ENCODE measurements at places on chromosomes 1 and 21.
A peak's percentile ranks its signal among the peaks of the same experiment; 100 is the strongest.

GRCh38 chr1:190196020-190196419 is 281.6 kb downstream of the BRINP3 start:
- H3K27me3 ChIP-seq: no peaks in the 10 kb centered on the region
- H3K27ac ChIP-seq: no peak overlapping the region
- DNase-seq: no peak
- H3K4me1 ChIP-seq: peaks cover 6% of the 10 kb centered on the region
- no peak overlapping the region for H3K4me3 ChIP-seq
- H3K36me3 ChIP-seq: peaks cover 3% of the 10 kb centered on the region

DNA sequence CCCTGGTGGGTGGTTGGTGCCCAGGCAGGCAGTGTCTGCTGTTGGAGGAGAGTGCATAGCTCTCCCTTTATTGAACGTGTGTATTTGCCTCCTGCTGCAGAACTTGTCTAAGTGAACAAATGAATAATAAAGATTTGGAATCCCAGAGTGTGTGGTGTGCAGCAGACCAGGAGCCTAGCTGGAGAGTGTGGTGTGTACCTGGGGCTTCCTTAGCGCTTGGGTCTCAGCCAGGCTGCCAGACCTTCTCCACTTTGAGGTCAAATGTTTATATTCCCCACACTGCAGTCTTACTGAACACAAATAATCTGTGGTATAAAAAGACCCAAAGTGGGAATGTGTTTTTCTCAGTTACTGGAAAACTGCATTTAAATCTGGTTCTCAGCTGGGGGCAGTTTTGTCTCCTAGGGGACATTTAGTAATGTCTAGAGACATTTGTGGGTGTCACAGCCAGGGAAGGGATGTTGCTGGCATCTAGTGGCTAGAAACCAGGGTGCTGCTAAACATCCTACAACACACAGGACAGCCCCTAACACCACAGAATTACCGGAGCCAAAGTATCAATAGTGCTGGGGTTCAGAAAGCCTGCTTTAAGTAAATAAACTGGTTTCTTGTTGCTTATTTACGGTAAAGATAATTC is 23.6 kb downstream of the SLC37A1 start:
- no peaks in the 10 kb centered on the region for H3K27me3 ChIP-seq
- DNase-seq: no peak
- no peak overlapping the region for H3K4me3 ChIP-seq
- H3K36me3 ChIP-seq: no peaks in the 10 kb centered on the region

GRCh38 chr1:41607808-41608207 is 123.3 kb upstream of the EDN2 start:
- no peaks in the 10 kb centered on the region for H3K36me3 ChIP-seq
- no peak overlapping the region for H3K4me3 ChIP-seq
- H3K27ac ChIP-seq: no peak overlapping the region
- H3K27me3 ChIP-seq: peaks cover 3% of the 10 kb centered on the region

GRCh38 chr1:19074361-19074901 is 118.0 kb upstream of the IFFO2 start:
- no peak for DNase-seq
- H3K27ac ChIP-seq: peak overlapping the region; percentile 66
- H3K36me3 ChIP-seq: peaks cover 7% of the 10 kb centered on the region

- H3K27ac ChIP-seq: peak overlapping the region; percentile 37
- DNase-seq: no peak
- no peaks in the 10 kb centered on the region for H3K36me3 ChIP-seq
- no peak overlapping the region for H3K4me3 ChIP-seq
Observed at GRCh38 chr1:35854989-35855700, 27.9 kb upstream of the AGO1 start.

DNA sequence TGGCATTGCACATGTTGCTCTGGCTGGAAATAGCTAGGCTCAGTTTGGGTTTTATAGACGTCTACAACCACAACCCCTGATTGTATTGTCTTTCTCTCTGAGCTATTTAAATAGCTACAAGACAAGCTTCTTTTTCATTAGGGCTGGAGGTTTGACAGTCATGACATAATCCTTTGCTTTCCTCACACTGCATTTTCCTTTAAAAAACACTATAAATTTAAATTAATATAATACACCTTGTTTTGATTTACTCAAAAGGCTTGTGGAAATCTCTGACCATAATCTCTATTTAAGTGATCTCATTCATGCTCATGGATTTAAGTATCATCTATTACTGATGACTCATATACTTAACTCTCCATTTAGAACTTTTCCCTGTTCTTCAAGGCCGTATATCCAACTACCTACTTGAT is 50.4 kb upstream of the PTGFR start:
- no peaks in the 10 kb centered on the region for H3K36me3 ChIP-seq
- peaks cover 3% of the 10 kb centered on the region for H3K4me1 ChIP-seq
- H3K27me3 ChIP-seq: no peaks in the 10 kb centered on the region
- H3K27ac ChIP-seq: no peak overlapping the region
- no peak for DNase-seq

GRCh38 chr1:36161641-36162531 is 5.9 kb downstream of the MAP7D1 start:
- no peak for DNase-seq
- peaks cover 69% of the 10 kb centered on the region for H3K4me1 ChIP-seq
- H3K36me3 ChIP-seq: peaks cover 9% of the 10 kb centered on the region
- H3K27ac ChIP-seq: peak overlapping the region; percentile 84
- H3K27me3 ChIP-seq: no peaks in the 10 kb centered on the region

DNA sequence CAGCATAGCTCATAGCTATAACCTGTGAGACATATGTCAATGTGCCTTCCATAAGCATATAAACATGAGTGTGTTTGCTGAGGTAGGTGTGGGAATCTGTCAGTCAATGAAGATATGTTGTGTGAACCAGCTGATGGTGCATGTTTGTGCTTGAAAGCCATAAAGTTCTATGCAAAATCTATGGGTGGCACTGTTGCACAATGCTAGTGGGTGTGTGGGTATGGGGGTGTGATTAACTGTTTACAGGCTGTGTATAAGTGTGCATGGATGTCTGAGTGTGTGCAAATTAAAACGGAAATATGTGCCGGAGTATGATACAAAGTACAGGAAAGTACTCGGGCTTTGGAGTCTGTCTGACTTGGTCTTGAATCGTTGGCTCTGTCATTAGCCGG is 1.0 kb upstream of the ATP2B4 start:
- H3K4me3 ChIP-seq: peak overlapping the region; percentile 94
- H3K4me1 ChIP-seq: peaks cover 79% of the 10 kb centered on the region
- H3K27me3 ChIP-seq: peaks cover 25% of the 10 kb centered on the region
- H3K27ac ChIP-seq: no peak overlapping the region
- no peak for DNase-seq

DNA sequence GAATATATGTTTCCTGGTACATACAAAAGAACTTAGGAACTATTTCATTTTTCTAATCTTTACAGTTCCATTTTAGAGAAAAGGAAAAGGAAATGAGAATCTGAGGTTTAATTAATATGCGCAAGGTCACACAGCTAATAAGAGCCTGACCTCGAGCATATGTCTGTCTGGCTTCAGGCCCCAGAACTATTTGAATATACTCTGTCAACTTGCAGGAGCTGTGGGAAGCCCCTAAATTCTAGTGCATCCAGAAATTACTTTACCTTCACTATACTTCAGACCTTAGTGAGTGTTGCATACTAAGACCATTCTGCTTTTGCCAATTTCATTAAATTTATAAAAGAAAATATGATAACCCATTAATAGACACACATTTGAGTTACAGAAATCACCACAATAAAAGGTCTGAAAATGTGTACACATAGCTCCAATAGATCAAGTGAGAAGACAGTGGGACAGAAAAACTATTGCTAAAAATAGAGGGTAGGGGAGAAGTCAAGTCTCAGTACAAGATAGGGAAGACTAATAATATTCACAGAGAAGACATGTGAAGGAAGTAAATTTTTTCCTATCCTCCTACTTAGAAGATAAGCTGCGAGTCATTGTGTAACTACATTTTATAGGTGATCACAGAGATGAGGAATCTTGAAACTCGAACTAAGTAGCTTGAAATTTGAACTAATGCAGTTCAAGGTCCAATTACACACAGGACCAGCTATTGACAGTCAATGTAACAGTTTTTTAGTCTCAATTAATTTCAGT is 3.8 kb downstream of the RGS13 start:
- H3K27me3 ChIP-seq: peaks cover 5% of the 10 kb centered on the region
- no peak for DNase-seq
- H3K4me3 ChIP-seq: no peak overlapping the region
- no peaks in the 10 kb centered on the region for H3K36me3 ChIP-seq

DNA sequence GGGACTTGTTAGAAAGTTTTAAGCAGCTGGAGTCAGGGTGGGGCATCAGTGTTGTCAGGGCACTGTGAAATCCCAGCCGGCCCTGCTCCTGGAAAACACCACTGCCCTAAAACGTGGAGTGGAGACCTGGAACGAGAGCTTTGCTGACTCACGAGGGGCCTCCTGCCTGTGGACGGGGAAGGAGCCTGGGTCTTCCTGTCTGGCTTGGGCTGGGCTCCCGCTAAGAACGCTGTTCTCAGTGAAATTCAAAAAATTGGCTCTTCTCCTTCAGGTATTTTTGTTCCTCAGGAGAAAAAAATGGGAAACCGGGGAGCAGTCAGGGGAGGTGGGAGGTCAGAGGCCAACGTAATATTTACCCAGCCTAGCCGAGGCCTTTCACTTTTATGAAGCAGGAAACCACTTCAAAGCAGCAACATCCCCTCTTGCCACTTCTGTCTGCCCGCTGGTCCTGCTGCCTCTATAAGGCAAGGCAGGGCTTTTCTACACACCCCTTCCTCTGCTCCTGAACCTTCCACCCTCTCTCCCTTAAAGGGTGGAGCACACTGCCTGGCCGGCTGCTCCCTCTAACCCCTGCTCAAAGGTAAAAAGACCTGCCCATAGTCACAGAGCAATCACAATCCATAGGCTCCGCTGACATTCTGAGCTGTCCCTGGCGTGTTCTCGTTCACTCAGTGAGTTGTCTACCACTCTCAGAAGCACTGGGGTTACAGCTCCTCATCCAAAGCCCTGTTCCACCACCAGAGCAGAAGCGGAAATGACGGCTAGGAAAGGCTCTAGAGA is 8.0 kb downstream of the PLXNA2 start:
- peaks cover 77% of the 10 kb centered on the region for H3K4me1 ChIP-seq
- H3K27me3 ChIP-seq: peaks cover 15% of the 10 kb centered on the region
- no peak for DNase-seq
- peak overlapping the region; percentile 69 for H3K27ac ChIP-seq

DNA sequence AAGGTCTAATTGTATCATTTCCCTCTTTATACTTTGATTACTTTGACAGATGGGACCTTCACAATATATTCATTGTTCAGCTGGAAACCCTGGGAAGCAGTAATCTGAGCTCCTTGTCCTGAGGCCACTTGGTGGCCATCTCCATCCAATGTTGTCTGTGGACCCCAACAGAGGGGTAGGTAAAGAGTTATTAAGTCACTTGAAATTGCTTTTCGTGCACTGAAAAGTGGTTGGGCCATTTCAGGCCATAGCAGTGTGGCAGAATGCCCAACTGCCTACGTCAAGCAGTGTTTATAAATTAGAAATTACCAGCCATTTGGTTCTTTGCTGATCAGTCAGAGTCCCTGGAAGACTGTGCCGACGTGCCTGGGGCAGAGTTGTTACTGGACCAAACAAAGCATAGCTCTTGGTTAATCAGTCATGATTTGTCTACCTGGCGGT is 308.3 kb upstream of the USP25 start:
- DNase-seq: no peak
- no peaks in the 10 kb centered on the region for H3K36me3 ChIP-seq
- no peaks in the 10 kb centered on the region for H3K27me3 ChIP-seq

- H3K27me3 ChIP-seq: no peaks in the 10 kb centered on the region
- H3K4me1 ChIP-seq: peaks cover 4% of the 10 kb centered on the region
- DNase-seq: no peak
- no peaks in the 10 kb centered on the region for H3K36me3 ChIP-seq
- no peak overlapping the region for H3K4me3 ChIP-seq
Observed at GRCh38 chr1:197486946-197487345, 218.9 kb downstream of the CRB1 start.

DNA sequence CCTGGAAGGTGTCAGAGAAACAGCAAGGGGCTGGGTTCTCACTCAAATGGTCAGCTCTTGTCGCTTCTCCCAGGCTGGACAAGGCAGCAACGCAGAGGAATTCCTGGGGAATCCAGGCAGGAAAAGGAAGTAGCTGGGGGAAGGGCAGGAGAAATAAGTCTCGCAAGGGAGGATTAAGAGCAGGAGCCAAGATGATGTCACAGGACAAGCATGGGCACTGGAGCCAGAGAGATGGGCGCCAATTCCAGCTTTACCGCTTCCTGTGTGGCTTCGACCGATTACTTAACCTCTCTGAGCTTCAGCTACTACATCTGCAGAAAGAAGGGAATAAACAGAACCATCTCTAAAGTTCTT is 70.5 kb downstream of the SSBP3 start:
- peaks cover 57% of the 10 kb centered on the region for H3K4me1 ChIP-seq
- no peak overlapping the region for H3K4me3 ChIP-seq
- H3K36me3 ChIP-seq: no peaks in the 10 kb centered on the region

DNA sequence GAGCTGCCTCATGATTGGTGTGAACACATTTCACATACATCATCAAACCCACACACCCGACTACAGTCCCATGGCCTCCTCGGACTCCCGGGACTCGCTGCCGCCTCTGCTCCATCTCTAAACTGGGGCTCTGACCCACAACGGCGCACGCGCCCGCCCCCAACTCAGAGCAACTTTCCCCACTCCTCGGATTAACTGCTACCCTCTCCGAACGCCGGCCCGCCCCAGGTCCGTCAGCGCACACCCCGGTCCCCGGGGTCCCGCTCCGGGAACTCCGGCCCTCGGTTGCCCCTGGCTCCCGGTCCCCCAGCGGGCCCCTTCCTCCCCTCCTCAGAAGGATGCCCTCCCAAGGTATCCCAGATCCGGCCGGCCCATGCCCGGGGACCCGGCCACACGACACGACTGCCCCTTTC is 740 bp downstream of the DSTYK start:
- peaks cover 26% of the 10 kb centered on the region for H3K4me1 ChIP-seq
- peak overlapping the region; percentile 94 for H3K4me3 ChIP-seq
- H3K27me3 ChIP-seq: peaks cover 10% of the 10 kb centered on the region
- DNase-seq: no peak

DNA sequence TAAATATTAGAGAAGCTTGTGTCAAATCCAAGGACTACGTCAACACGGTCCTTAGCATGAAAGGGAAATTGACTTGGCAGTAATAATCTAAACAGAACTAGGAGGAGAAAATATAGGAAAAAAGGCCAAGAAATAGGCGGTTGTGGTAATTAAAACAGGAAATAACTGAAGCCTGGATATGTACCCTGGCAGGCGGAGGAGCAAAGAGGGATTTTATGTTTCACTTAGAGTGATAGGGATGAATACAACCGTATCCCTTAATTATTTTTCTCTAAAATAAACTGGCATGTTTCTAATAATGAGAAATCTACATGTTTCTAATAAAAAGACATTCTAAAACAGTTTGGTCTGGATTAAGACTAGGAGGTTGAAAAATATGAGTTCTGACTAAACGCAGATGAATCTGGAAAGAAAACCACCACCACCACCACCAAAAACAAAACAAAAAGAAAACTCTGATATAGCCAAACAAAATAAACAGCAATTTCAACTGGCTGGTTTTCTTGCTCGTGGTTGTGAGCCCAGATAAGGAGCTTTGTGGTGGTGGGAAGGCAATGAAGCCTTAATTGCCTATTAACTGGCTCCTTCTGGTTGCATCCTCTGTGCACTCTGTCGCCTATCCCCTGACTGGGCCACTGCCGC is 334.2 kb upstream of the SNX7 start:
- H3K4me1 ChIP-seq: peaks cover 12% of the 10 kb centered on the region
- DNase-seq: no peak
- H3K36me3 ChIP-seq: no peaks in the 10 kb centered on the region
- H3K27me3 ChIP-seq: no peaks in the 10 kb centered on the region
- H3K4me3 ChIP-seq: no peak overlapping the region
